Stimulated activated CD4-positive, alpha-beta T cell treated with anti-CD3 and anti-CD28 coated beads, Interleukin-4, amount 100 ng/mL, for 24 hours (primary cell): ENCODE measurements at places on chromosomes 16 and 17.
A peak's percentile ranks its signal among the peaks of the same experiment; 100 is the strongest.

GRCh38 chr16:5762362-5762761 is 664.8 kb upstream of the EEF2KMT start:
- DNase-seq: no peak

DNA sequence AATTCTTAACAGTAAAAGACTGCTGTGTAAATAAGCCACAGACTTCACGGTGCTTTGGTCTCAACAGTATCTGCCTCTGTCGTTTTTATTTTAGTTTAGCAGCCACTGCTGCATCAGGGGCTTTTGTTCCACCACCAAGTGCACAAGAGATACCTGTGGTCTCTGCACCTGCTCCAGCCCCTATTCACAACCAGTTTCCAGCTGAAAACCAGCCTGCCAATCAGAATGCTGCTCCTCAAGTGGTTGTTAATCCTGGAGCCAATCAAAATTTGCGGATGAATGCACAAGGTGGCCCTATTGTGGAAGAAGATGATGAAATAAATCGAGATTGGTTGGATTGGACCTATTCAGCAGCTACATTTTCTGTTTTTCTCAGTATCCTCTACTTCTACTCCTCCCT is 7.9 kb downstream of the HERPUD1 start:
- DNase-seq: no peak

DNA sequence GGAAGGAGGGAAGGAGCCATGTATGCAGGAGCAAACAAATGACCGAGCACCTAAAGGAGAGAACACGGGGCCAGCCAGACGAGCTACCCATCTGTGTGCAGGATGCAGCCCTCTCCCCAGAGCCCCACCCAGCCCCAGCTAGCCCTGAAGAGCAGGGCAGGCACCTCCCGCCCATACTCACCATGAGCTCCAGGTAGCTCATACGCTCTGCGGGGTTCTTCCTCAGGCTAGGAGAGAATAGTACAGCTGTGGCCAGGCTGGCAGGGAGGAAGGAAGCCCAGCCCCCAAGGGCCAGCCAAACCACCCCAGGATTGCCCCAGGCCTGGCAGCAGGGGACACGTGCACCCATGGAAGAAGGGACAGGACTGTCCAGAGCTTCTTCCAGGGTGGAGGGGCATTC is 81.9 kb downstream of the KCNJ18 start:
- DNase-seq: no peak

- no peak for DNase-seq
Measured at GRCh38 chr16:24671455-24671954, 57.9 kb upstream of the TNRC6A start.

- no peak for DNase-seq
Measured at GRCh38 chr17:36503456-36504155, 17.1 kb downstream of the ZNHIT3 start.

- no peak for DNase-seq
Measured at GRCh38 chr16:13571036-13571435, 348.9 kb upstream of the ERCC4 start.

- no peak for DNase-seq
Measured at GRCh38 chr17:13029340-13029739, 11.5 kb upstream of the ELAC2 start.

GRCh38 chr16:49738832-49739231 is 117.1 kb downstream of the ZNF423 start:
- DNase-seq: no peak

GRCh38 chr17:79955691-79956440 is 79.8 kb downstream of the TBC1D16 start:
- DNase-seq: no peak

- no peak for DNase-seq
Measured at GRCh38 chr16:51526621-51527020, 375.6 kb upstream of the SALL1 start.

- no peak for DNase-seq
Measured at GRCh38 chr17:17497065-17497844, 1.1 kb upstream of the RASD1 start.

DNA sequence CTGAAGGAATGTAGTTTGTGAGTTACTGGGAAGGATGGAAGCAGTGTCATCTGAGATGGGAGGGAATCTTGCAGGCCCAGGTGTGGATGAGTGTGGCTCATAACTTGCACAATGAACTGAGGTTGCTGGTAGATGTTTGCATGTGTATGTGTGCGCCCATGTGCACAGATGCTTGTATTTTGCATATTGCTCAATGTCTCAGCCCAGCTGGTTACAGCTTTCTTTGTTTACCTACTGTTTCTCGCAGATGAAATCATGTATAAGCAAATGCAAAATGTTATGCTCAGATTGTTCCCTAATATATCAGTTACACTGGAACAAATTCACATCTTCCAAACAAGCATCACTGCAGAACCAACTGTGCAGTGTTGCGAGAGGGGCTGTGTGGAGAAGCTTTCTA is 452.2 kb upstream of the EEF2KMT start:
- DNase-seq: no peak

DNA sequence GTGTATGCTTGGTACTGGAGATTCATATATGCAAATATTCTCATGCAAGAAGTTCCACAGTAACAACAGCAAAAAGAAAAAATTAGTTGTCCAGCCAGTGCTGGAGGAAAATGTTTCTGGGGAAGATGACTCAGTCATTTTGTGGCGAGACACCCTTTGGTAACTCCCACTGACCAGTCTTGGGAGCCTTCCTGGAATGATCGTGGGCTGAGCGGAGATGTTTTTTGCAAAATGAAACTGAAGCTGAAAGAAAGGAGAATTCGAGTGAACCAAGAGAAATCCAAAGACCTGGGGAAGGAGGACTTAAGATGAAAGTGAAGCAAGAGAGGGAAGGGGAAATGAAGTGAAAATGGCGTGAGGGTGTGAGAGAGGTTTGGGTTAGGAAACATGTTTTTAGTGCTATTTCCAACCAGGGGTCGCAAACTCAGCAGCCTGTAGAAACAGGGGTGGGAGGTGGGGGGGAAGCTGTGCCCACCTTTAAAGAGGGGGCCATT is 5.2 kb downstream of the ITPRIPL2 start:
- peak; percentile 63 for DNase-seq

- DNase-seq: no peak
Measured at GRCh38 chr17:39652587-39653315, 12.4 kb upstream of the TCAP start.

GRCh38 chr17:71455219-71455618 is 665.6 kb upstream of the SOX9 start:
- no peak for DNase-seq

GRCh38 chr17:19672009-19672750 is 23.6 kb downstream of the ALDH3A2 start:
- no peak for DNase-seq

DNA sequence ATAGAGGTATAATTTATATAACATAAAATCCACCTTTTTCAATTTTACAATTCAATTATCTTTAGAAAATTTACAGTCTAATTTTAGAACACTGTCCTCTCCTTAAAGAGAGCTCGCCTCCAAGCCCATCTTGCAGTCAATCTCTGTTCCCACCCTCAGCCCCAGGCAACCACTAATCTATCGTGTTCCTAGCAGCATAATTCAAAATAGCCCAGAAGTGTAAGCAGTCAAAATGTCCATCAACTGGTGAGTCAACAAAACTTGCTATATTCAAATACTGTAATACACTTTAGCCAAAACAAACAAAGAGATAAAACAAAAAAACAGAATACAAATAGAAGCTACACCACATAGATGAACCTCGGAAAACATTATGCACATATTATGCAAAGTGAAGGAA is 1006.8 kb upstream of the EEF2KMT start:
- no peak for DNase-seq

DNA sequence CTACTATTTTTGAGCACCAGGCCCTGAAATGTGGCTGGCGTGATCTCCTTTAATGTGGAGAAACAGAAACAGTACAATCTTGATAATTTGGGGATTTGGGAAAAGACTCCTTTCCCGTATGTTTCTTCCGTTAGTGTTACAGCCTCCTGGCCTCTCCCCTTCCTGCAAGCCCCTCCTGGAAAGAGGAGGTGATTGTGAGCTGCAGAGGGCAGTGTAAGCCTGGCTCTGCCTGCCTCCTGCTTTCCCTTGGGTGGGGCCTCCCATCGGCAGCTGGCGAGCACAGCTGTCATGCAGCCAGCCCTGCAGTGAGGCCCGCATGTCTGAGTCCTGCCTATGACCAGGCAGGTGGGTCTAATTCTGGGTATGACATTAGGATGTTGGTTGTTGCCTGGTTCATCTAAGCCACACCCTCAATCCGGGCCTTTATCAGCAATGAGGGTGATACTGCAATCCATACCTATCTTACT is 48.7 kb upstream of the WSB1 start:
- DNase-seq: peak; percentile 41

GRCh38 chr17:2240541-2240940 is 63.0 kb downstream of the SMG6 start:
- DNase-seq: no peak

GRCh38 chr17:76004750-76005262 is 4.2 kb downstream of the CDK3 start:
- no peak for DNase-seq

- DNase-seq: no peak
Measured at GRCh38 chr16:17557949-17558348, 87.2 kb upstream of the XYLT1 start.

DNA sequence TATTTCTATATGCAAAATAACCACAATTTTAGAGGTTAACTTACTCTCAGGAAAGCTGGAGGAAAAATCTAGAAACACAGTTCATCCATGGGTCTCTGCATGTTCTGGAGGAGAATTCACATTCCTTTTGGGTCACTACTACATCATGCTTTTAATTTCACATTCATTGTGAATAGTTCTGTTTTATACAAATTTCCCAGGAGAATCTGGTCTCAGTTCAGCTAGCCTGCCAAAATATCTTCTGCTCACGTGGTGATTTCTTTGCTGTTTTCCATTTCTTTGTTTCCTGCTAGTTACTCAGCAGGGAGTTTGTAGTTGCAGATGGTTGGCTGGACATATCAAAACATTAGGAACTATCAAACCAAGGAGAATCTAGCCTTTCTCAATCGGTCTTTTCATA is at the start of gene ABCA9:
Gene ABCA9 (minus strand): TSS at position 106 of the 400 bp plus-strand sequence. CDS start 9,801 bp downstream, outside the sequence.
- no peak for DNase-seq

GRCh38 chr17:49407086-49407485 is 7.6 kb downstream of the PHB1 start:
- no peak for DNase-seq
